Thymus (tissue), 14 donors: ENCODE measurements at places on chromosomes 3 and 15. TPM values are rescaled to one million over a fixed set of nuclear protein-coding genes. Genes with fewer than 3 reads are reported as not detected.

Gene HHATL
- 3.7 TPM for polyA plus RNA-seq

Gene CYP8B1
- polyA plus RNA-seq = 0.02 TPM

Gene LNP1
- 1.6 TPM for polyA plus RNA-seq

Gene CD276
- polyA plus RNA-seq = 11.3 TPM

Gene STAC
- 0.80 TPM for polyA plus RNA-seq

Gene CKMT1B
- polyA plus RNA-seq = 0.94 TPM

Gene ANKRD63
- polyA plus RNA-seq = not detected

Gene SLC2A2
- polyA plus RNA-seq = 0.05 TPM

Gene PLSCR5
- polyA plus RNA-seq = 0.21 TPM

Gene LRRFIP2
- 33.6 TPM for polyA plus RNA-seq

Gene GNAI2
- 187 TPM for polyA plus RNA-seq

Gene ARL6
- polyA plus RNA-seq = 3.8 TPM

Gene NFKBIZ
- polyA plus RNA-seq = 13.7 TPM

Gene COLQ
- polyA plus RNA-seq = 6.2 TPM

Gene PTX3
- polyA plus RNA-seq = 12.2 TPM

Gene HAUS2
- 18.6 TPM for polyA plus RNA-seq

Gene SCAANT1
- polyA plus RNA-seq = not detected

Gene CDC25A
- 0.71 TPM for polyA plus RNA-seq

Gene SKOR1
- polyA plus RNA-seq = 0.46 TPM

Gene TMCO5A
- 0.27 TPM for polyA plus RNA-seq

Gene SMAD6
- 2.8 TPM for polyA plus RNA-seq
